NCI-H1694 (cell line): ENCODE measurements at places on chromosomes 13 and 19.

DNA sequence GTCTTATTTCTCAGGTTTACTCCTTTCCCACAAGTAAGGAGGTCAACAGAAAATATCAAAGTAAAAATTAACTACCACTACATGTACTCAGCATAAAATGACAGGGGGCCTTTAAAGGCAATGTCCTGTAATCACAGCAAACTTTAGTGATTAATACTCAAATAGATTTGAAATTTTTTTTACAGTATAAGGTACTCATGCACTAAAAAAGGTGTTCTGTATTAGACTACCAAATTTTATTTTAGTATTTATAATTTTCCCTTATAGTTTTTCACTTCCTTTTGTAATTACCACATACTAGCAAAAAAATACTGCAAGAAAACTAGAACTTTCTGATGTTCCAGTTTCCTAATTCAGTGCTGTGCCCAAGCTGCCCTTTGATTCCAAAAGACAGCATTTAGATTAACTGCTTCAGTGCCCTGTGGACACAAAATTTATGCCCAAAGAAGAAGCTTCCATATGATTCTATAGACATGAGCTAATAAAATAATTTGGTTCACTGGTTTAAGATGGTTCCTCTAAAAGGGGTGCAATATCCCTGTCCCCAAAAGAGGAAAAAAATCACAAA, 70.6 kb downstream of the KLF12 start:
- no peak for DNase-seq

DNA sequence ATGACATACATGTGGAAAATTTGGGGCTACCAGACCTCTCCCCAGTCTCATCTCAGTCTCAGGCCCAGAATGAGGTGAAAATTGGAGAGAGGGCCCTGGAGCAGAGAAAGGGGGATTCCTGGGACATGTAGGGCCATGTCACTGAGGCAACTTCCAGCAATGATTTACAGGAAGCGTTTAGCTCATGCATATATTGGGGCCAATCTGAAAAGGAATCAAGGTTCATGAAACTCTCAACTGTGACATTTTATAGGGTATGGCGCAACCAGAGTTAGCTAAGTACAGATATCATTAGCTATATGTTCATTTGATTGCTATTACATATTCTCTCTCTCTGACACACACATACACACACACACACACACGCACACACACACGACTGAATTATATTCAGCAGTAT, 86.3 kb downstream of the RNASEH2B start:
- peak; percentile 11 for DNase-seq

- no peak for DNase-seq
Measured at GRCh38 chr13:39910041-39910440, 254.6 kb downstream of the COG6 start.

- no peak for DNase-seq
Measured at GRCh38 chr13:92873029-92873428, 353.6 kb upstream of the GPC6 start.

DNA sequence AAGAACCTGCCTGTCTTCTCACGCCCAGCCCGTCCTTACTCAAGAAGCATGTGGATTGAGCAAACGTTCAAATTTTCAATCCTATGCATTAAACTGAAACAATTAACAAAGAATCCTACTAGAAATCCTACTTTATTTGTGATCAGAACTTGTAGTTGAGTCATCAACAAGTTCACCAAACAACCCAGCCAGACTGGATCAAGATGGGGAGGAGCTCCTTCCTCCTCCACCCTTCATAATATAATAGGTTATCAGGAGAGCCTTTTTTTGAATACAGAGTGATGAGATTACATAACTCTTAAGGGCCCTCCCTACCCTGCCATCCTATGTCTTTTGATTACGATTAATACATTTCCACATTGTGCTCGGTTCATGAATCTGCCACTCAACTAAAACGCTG, 32.7 kb downstream of the SOX21 start:
- no peak for DNase-seq

DNA sequence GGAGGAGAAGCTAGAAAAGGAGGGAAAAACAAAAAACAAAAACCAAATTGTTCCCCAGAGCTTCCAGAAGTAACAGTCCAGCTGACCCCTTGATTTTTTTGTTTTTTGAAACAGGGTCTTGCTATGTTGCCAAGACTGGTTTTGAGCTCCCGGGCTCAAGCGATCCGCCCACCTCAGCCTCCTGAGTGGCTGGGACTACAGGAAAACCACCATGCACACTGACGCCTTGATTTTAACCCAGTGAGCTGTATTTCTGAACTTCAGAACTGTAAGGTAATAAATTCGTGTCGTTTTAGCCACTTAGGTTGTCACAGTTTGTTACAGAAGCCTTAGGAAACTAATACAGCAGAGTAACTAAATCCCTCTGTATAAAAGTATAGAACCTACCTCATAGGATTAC, 1.1 kb upstream of the NEK3 start:
- DNase-seq: no peak

- peak; percentile 90 for DNase-seq
Measured at GRCh38 chr13:105798541-105798940, 736.9 kb downstream of the EFNB2 start.

DNA sequence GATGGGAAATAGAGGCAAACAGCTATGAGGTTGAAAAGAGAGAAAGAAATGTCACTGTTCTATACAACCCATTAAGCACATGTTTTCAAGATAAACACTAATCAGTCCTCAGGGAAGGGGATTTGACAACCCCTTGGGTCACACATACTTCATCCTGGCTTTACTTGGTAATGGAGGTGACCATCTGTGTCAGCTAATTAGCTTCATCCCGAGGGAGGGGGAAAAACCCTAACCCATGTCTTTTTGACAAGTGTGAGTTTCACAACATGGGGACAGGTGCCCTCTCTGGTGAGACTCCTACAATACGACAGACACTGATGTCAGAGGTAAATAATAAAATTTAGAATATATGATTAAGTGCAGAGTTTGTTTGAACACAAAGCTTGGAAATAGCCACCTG, 43.1 kb downstream of the ZNF611 start:
- DNase-seq: no peak
